Left ventricle myocardium superior (tissue), 1 donor: ENCODE measurements at places on chromosomes 12 and 14.
A peak's percentile ranks its signal among the peaks of the same experiment; 100 is the strongest.

- no peak for DNase-seq
Measured at GRCh38 chr12:562634-563033, 100.6 kb downstream of the NINJ2 start.

DNA sequence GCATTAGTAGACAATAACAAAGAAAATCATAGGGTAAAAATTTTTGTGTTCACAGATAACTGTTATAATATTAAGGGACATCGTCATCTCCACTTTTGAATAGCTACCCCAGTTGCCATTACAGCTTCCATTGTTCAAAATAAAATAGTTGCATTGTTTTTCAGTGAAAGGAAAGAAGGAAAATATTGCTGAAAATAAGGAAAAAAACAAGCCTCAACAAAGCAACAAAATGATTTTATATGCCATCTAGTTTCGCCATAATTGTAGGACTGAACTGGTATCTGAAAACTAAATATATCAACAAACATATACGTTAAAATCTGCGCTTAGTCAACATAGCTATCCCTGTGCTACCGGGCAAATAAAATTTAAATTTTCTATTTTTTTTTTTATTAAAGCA is 3.3 kb downstream of the CDK17 start:
- no peak for DNase-seq

DNA sequence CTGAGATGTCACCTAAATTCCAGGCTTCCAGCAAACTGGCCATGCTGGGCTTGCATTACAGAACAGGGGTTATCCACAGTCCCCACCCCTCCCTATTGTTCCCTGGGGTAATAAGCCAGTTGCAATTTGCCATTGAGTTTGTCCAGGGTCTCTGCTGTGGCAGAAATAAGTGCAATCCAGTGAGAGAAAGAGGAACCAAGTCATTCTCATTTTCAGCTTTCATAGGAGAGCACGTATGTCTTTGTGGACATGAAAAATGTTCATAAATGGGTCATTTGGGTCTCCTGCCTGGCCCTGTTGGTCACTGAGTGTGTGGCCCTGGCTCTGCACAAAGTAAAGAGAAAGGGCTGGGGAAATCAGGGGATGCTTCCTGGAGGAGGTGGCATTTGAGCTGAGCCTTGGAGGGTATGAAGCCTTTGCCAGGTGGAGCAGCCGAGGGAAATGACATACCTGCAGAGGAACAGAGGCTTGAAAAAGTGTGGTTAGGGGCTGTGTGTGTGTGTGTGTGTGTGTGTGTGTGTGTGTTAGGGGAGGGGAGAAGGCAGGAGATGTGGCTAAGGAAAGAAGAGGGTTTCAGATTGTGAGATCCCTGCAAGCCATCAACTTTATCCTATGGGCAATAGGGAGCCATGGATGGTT is 29.3 kb downstream of the CMKLR1 start:
- DNase-seq, result no peak

DNA sequence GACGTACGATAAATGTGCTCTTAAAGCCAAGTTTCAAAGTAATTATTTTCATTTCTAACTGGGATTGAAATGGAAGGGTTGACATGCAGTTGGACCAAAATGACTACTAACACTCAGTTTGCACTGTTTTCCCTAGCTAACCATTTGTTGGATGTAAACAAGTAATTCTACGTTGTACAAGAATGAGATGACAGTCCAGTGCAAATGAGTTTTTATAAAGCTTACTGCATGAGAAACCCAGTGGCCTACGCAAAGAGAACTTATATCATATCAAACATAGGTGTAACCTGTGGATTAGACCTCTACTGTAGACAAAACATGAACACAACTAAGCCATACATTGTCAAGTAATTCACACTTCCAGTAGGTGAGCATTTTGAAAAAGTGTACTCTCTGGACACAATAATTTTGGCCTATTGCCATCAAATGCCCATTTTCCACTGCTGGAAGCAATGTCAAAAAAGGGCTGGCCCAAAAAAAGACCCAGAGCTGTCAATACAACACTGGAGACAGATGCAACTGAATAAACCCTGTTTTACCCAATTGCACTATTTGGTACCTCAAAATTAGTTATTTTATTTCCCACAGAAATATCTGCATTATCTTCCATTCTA is 12.8 kb downstream of the SLC38A2 start:
- DNase-seq, result no peak

DNA sequence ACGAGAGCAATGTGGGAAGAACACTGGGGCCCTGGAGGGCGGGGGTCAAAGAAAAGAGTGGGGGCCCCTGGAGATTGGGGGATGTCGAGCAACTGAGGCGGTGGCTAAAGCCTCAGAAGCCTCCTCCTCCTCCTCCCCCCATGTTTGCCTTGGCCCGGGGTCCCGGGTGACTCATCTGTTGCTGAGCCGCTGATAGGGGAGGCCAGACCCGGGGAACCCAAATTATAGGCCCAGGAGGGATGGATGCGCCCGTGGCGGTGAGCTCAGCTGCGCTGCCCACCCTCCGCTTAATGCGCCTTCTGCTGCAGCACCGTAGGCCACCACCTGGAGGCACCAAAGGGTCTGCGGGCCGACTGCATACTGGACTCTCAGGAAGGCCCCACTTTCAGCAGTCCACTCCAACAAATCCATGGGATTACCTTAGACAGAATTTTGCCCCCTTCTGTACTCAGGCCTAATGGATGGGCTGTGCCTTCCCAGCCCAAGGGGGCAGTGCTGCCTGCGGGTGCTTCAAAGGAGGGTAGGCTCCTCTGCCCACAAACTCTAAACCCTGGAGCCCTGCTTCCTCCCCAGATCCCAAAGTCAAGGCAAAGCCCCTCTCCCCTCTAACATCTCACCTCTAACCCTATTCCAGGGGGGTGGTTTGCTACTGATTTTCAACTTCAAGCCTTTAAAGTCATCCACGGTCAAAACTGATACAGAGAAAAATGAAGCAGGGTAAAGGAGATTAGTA is 2.6 kb upstream of the WNT10B start:
- DNase-seq, result peak; percentile 71

DNA sequence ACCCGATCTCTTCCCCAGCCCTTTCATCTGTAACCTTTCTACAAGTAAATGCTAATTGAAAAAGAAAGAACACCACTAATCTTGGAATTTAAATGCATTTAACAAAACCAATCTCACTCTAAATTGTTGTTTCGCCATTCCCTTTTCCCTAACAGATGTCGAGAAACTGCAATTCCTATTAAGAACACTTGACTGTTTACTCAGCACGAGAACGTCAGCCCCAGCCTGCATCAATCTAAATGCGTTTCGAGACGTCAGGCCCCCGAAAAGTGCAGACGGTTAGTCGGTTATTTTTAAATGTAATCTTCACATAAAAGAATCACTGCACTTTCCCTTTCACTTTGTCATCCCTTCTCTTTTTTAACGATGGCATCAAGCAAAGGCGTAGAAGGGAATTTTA is 837.6 kb downstream of the VRK1 start:
- no peak for DNase-seq

GRCh38 chr12:88503281-88503703 is 77.0 kb downstream of the KITLG start:
- no peak for DNase-seq

DNA sequence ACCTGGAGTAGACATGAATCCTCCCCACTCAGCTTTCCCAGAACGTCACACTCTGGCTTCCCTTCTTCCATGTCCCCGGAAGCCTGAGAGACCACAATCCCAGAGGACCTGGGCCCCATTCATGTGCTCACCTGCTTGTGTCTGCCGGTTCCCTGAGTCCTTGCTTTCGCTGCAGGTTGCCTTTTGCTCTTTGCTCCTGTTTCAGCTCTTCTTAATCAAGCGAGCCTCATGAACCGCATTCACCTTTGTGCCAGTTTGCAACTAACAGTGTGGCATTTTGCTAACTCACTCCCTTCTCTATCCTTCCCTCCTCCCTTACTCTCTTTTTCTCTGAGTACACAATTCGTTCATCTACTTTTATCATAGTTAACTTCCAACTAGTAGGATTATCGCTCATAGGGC is 23.1 kb downstream of the ENTPD5 start:
- no peak for DNase-seq

DNA sequence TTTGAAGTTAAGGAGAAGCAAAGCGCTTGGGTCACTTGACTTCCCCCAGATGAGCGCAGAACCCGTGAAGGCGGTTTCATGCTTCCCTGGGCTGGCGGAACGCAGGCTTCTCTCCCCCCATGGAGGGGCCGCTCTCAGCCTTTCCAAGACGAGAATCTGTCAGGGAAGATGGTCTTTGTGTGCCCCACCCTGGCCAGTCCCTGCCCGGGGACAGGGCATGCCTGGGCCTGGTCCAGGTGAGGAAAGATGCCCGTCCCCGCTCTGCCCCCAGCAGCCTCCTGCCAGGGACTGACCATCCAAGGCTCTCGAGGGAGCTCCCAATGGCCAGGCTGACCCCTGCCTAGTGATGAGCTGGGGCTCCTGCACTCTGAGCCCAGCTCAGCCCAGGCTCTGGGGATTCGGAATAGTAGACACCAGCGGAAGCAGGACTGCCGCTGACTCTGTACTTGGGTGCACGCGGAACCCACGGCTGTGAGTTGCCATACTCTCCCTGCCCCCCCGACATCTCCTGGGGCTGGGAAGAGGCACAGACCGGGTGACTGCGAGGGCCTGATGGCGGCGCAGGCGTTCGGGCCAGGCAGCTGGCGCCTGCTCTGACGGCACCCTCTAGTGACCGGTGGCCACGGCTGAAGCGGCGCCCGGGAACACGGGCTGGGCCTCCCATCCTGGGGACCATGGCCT is 142.2 kb upstream of the FKBP4 start:
- DNase-seq, result no peak

- DNase-seq, result no peak
Measured at GRCh38 chr14:84445486-84445885, 1084.5 kb upstream of the FLRT2 start.

DNA sequence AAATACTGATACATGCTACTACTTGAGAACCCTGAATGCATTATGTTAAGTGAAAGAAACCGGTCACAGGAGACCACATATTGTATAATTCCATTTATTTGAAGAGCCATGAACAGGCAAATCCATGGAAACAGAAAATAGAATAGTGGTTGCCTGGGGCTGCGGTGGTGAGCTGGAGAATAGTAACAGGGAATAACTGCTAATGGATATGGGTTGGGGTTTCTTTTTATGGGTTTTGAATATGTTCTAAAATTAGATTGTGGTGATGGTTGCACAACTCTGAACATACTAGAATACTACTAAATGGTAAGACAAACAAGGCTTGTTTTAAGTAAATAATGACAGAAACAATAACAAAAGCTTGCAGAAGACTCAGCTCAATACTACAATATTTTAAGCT is 293.0 kb downstream of the BTG1 start:
- no peak for DNase-seq

DNA sequence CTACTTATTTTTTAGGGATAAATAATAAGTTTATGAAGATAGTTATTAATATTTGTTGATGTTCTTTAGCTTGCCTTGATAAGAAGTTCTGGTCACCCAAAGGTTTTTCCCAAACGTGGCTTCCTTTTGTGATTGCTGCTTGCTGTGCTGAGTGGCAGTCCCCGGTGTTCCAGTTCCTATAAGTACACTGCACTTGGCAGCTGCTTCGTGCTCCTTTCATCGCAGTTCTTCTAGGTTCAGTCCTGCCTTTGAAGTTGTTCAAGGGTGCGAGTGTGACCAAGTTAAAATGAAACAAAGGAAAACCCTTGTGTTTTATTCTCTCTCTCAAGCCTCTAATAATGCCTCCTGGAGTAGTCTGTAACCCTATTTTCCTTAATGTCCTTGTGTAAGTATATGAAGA is 128.5 kb upstream of the ATF1 start:
- DNase-seq, result peak; percentile 55

- DNase-seq, result no peak
Measured at GRCh38 chr12:103128862-103129501, 171.5 kb downstream of the ASCL1 start.

DNA sequence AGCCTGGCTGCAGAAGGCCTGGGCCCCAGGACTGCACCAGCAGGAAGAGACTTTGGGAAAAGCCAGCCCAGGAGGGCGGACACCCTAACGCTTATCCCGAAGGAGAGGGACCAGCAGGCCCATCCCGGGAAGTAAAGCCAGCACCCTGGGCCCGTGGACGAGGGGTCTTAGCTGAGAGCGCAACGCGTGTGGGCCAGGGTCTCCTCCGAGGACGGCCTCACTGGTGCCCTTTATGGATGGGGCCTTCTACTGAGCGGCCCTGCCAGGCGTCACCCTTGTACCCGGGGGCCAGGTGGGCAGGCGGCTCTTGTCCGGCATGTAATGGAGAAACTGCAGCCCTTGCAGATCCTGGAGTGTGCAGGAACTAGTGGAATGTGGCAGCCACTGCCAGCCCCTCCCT is 14.1 kb downstream of the TEDC1 start:
- DNase-seq, result peak; percentile 29

GRCh38 chr12:130484221-130484620 is 146.5 kb downstream of the PIWIL1 start:
- no peak for DNase-seq

DNA sequence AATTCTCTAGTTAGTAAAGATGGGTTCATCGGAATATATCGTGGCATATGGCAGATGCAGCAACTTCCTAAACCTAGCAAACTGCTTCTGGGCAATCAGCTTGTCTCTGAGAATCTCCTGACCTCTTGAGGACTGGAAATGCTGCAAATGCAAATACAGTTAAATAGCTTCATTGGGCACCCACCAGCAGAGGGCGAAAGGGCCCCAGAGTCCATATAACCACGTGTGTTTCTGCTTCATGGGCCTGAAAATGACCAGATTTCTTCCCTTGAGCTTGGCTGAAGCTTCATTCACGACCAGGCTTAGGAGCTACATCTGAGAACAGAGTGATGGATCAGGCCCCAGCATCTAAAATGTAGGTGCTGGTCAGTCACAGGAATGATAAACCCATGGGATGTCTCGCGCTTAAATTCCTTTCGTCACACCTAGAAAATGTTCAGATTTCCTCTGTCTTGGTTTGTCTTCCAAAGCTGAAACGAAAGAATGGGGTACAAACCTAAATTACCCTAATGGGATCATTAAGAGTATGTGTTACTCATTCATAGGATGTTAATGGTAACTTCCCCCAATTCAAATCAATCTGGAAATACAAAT is 1482.5 kb upstream of the TMEM132C start:
- DNase-seq, result peak; percentile 39

- peak; percentile 32 for DNase-seq
Measured at GRCh38 chr12:115354007-115354890, 670.3 kb upstream of the TBX3 start.

GRCh38 chr14:33163600-33163999 is 224.9 kb downstream of the NPAS3 start:
- DNase-seq, result no peak

DNA sequence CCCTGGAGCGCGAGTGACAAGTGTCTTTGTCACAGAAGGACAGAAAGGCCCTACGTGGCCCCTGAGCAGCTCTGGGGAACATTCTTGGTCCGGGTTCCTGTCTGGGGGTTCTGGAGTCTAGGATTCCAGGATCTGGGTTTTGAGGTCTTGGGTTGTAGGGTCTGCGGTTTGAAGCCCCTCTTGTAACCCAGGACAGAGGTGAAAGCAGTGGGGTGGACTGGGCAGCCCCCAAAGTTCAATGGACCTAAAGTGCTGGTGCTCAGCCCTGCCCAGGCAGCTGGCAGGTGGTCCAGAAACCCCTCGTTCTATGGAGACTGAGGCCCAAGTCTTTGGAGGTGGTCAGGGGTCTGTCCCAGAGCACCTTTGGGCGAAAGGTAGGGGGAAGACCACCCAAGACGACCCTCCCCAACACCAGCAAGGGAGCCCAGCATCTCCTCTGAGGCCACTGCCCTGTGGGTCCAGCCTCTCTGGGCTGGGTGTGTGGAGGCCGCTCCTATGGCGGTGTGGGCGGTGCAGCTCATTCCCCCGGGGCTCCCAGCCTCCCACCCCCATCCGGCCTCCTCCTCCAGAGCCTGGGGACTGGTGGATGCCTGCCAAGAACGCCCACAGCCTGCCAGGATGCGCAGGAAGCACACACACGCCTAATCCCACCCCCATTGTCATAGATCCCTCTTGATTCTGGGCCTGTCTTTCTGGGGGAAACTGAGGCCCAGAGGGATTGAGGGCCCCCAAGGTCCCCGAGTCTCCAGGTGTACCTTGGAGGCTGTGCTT is 30.2 kb upstream of the ANKRD9 start:
- DNase-seq, result peak; percentile 77
